ENCODE measurements at places on chromosomes 11 and 22.

DNA sequence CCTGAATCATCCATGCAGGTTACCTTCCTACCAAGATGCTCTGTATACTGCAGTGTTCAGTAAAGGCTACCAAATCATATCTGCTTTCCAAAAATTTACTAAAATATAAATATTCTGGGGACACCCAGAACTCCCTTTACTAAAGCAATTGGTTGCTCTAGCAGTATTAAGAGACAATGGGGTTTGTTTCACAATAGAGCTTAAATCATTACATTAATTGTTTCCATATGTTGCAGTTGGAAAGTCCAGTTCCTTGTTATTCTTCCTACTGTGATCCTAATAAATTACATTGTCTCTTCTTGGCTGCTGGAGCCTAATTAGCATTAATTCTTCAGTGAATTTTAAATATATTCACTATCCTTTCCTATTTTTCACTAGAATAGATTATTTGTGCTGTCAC lies 316.0 kb upstream of the MTNR1B start:
- DNase-seq = no peak

DNA sequence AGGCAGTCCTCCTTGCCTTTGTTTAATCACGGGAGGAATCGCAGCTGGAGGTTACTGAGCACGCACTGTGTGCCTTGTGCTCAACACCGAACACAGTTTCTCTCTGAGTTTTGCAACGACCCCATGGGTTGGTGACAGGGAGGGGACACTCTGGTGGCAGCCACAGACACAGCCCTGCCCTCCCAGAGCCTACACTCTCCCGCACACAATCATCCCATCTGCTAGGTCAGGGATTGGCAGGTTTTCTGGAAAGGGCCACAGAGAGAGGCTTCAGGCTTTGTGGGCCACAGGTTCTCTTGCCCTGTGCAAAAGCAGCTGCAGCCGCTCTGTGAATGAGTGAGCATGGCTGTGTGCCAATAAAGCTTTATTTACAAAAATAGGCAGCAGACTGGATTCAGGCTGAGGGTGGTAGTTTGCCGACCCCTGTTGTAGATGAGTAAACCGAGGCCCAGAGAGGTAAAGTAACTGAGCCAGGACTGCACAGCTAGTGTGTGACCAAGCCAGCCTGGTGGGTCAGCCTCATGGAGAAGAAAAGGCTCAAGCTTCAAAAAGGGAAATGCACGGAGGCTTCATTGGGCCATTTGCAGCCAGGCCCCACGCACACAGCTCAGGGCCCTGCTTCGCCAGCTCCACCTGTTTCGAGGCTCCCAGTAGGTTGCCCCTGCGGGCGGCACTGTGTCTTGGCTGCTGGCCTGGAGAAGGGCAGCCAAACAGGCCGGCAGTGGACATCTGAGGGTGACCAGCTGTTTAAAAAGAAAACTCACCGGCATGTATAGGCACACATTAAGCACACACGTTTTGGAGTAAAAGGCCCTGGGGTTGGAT lies 16.3 kb downstream of the LTO1 start:
- DNase-seq = no peak

DNA sequence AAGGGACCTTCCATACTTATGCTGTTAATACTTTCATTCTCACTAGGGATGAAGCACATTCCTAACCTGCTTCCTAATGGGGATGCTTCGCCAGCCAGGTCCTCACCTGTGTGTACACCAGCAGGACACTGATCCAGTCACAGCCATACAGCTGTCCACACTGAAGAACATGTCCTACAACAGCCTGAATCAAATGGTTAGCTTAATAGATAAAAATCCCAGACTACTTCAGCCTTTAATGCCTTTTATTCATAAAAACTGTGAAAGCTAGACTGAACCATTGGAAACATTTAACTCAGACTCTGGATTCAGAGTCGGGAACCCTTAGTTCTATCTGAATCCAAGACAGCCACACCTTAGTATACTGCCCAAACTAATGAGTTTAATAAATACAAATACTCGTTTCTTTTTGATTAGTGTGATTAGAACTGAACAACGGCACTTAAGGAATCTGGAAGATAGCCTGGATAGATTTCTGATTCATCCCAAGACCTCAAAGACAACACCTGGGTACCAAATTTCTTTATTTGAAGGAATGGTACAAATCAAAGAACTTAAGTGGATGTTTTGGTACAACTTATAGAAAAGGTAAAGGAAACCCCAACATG lies 3.3 kb downstream of the FTH1 start:
- DNase-seq = no peak

DNA sequence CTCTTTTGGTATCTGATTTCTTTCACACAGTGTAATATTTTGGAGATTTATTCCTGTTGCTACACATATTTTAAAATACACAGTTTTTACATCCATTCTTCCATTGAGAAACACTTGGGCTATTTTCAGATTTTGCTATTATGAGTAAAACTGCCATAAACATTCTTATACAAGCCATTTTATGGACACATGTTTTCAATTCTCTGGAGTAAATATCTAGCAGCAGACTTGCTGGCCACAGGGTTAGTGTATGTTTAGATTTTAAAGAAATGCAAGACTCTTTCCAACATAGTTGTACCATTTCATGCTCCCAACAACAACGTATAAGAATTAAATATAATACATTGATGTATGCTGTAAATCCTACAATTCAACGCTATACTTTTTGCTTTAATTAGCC lies 360.8 kb upstream of the PITPNB start:
- no peak for DNase-seq

DNA sequence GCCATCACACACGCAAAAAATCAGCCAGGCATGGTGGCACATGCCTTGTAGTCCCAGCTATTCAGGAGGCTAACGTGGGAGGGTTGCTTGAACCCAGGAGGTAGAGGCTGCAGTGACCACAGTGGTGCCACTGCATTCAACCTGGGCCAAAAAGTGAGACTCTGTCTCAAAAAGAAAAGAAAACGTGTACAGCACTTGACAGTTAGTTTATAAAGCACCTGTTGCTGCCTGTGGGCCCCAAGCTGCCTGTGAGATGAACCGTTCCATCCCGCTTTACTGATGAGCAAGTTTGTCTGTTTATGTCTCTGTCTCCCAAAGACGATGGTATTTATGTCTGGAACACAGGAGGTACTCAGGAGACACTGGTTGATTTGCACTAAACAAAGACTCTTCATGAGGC lies 1.5 kb upstream of the PRR5 start:
- DNase-seq = no peak

DNA sequence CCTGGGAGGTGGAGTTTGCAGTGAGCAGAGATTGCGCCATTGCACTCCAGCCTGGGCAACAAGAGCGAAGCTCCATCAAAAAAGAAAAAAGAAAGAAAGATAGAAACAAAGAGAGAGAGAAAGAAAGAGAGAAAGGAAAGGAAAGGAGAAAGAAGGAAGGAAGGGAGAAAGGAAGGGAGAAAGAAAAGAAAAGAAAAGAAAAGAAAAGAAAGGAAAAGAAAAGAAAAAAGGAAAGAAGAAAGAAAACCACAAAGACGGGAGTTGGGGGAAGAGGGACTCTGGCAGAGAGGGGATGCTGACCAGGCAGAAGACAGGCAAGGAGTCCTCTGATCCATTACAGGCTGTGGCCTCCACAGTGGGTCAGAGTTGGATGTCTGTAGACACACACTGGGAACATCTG lies 18.8 kb upstream of the SLCO2B1 start:
- DNase-seq = no peak

DNA sequence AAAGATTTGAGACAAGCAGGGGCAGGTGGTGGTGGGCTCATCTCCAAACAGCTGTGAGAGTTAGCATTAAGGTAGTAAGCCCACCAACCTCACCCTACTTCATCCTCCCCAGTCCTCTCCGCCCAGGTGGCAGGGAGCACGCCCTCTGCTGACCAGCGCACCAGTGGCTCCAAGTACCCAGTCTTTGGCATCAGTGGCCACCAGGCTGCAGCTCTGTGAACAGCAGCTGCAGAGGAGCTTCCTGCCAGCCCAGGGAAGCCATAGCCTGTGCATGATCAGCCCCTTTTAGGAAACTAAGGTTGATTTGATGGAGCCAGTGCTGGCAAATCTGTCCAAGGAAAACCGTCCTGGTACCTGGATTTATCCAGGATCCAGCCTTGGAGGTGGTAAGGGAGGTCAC lies 21.7 kb downstream of the CAVIN3 start:
- peak; percentile 55 for DNase-seq

DNA sequence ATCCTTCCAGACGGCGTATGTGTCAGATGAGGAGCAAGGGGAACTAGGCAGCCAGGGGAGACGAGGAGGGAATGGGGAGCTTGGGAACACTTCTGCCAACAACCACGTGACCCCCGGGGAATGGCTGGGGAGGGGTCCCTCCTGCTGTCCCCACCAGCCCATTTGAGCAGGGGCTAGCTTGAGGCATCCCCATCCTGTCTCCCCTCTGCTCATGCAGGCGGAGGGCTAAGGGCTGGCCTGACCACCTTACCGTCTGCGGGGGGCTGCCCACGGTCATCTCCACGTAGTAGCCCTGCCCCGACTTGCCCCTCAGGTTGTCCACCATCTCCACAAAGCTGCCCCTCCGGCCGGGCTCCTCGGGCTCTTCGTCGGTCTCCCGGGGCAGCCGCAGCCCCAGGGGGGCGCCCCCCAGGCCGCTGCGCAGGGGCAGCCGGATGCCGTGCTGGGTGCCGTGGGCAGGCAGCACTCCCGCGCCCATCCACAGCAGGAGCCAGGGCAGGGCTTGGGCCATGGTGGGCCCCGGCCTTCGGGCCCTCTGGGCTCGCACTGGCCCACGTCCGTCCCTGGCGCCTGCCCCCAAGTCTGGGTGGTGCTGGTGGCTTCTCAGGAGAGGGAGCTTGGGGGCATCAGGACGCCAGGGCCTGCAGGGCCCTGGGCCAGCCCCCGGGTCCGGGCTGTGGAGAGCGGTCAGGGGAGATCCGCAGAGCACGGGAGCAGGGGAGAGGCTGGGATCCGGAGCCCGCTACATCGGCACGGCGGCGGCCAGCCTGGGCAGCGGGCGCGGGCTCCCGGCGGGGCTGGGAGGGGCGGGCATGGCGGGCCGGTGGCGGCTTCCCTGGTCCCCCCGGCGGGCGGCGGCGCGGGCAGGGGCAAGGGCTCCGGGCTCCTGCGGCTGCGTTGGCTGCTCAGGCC lies 515 bp downstream of the BACE1 start:
- peak; percentile 23 for DNase-seq

GRCh38 chr11:83007909-83008580 lies 63.7 kb downstream of the RAB30 start:
- no peak for DNase-seq

- DNase-seq = no peak
Observed at GRCh38 chr22:32729412-32729811, 72.1 kb upstream of the TIMP3 start.

DNA sequence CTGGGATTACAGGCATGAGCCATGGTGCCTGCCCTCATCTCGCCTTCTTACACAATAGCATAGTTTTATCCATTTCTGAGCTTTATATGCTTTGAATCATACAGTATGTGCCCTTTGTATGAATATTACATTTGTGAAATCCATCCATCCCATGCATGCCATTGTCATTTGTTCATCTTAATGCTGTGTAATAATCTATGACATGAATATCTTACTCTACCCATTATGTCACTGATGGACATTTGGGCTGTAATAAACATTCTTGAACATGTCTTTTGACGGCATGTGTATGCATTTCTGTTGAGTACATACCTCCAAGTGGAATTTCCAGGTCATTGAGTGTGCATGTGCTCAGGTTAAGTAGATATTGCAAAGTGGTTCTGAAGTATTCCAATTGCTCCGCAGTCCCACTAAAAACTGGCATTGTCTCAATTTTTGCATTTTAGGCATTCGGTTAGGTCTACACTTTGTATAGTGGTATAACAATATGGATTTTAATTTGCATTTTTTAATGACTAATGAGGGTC lies 339.3 kb upstream of the SYN3 start:
- DNase-seq = no peak

DNA sequence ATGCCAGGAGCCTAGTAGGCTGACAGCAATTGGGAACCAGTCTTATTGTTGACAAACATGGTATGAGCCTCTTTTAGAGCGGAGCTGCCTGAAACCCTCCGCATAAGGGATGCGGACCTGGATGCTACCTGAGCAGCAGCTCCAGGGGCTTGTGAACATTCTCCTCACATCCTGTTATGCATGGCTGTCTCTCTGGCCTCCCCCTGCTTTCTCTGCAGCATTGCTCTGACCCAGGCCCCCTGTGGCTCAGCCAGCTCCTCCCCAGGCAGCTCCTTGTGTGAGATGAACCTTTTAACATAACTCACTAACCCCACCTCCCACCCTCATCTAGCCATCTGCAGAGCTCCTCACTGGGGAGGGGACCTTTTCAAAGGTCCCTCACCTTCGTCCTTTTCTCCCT lies 6.0 kb downstream of the BMAL1 start:
- DNase-seq = no peak

GRCh38 chr11:3857628-3858027 lies 2.2 kb downstream of the STIM1 start:
- no peak for DNase-seq

- peak; percentile 88 for DNase-seq
Observed at GRCh38 chr11:69718147-69718546, 14.3 kb upstream of the FGF19 start.

GRCh38 chr11:61694602-61694939 lies 14.4 kb downstream of the DAGLA start:
- no peak for DNase-seq

- DNase-seq = no peak
Observed at GRCh38 chr11:11293798-11294550, 59.1 kb downstream of the CSNK2A3 start.

GRCh38 chr22:41000941-41001721 lies 50.0 kb downstream of the RBX1 start:
- no peak for DNase-seq

DNA sequence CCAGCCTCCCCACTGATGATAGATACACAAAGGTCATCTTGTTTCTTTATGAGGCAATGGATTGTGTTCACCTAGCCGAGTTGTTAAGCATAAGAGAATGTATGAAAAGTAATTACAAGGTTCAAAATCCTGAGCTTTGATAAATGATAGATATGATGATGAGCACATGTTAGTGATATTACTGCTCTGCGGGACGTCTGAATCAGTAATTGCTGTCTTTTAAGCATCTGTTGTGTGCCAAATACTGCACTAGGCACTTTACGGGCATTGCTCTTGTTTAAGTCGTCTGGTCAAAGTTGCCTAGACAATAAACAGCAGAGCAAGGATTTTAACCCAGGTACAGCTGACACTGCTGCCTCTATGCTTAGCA lies 559 bp upstream of the RNF141 start:
- no peak for DNase-seq

DNA sequence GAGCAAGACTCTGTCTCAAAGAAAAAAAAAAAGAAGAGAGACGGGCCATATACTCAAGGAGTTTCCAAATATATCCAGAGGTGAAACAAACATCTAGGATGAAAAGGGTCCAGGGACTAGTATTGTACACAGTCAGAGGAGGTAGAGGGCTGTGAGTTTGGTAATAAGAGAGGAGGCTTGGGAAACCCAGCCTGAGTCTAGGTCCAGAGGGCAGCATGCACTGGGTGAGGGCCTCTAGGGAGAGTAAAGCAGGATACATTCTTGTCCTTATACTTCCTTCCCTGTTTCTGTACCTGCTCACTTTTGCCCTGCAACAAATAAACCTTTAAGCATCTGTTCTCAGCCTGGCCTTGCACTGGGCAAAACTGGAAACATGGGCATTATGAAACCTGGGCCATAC lies 31.5 kb downstream of the STIM1 start:
- DNase-seq = no peak

GRCh38 chr22:41844513-41844912 lies 11.6 kb downstream of the SREBF2 start:
- no peak for DNase-seq

- DNase-seq = no peak
Observed at GRCh38 chr11:4178813-4179662, 84.4 kb downstream of the RRM1 start.

GRCh38 chr11:123211981-123212380 lies 16.9 kb upstream of the CLMP start:
- no peak for DNase-seq
